ENCODE measurements at places on chromosomes 13 and 19.

DNA sequence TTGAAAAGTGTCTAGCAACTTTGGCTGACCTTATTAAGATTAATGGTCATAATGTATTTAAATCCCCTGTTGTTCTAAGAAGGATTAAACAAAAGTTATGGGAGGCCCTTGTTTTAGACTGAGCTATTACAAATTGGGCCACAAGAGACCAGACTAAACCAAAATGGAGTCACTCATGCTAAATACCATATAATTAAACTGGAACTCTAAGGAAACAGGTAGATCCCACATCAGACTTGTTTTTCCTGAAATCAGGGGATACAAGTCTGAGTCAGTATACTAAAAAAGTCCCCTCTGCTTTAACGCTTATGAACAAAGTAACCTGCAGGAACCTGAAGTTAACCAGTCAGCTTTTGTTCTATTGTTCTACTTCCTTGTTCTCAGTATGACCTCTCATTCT is 305.9 kb upstream of the SGCG start:
- no peak for DNase-seq

- no peak for DNase-seq
These were observed 20.6 kb downstream of the GRIN2D start for GRCh38 chr19:48413879-48414587.

DNA sequence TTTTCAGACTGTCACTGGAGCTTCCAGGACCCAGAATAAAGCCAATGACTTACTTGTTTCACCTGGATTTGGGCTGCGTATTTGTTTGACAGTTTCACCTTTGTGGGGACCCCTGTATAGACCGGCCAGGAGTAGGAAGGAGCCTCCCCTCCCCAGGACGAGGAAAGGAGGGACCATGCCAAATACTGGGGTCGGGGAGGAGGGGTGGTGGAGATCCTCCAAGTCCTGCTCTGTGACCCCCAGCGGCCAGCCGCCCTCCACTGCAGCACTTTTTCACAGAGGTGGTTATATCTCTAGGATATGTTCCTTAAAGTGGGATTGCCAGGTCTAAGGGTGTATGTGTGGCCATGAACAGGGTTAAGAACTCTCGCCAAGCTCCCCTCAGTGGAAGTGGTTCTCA is 25.7 kb upstream of the ZNF492 start:
- DNase-seq: no peak

GRCh38 chr13:68358294-68358705 is 1128.2 kb upstream of the PCDH9 start:
- DNase-seq: no peak

DNA sequence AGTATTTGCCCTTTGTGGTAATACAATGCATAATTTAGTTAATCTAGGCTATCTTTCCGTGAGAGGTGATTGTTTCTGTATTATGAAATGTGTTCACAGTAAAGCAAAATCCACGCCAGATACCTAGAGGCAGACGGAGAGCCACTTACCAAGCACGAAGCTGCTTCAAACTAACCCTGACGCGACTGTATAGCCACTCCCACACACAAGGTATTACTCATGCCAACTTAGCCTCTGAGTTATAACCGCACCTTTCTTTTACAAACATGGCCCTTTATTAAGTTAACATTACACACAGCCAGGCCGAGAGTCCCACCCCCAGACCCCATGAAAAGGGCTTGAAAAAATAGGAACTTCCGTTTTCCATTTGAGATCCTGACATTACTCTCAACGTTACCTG is 185.7 kb downstream of the ABCC4 start:
- DNase-seq: no peak

DNA sequence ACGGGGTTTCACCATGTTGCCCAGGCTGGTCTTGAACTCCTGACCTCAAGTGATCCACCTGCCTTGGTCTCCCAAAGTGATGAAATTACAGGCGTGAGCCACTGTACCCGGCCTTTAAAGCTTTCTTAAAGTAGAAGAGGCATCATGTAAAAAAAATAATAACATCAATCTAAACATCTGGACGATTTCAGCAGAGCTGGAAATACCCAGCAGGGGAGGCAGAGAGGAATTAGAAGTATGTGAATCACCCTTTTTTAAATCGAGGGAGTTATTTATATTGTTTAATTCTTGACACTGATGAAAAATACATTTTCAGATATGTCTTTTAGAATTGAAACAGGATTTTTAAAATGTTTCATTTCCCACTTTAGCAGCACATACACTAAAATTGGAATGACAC is 37.4 kb upstream of the MTIF3 start:
- no peak for DNase-seq

DNA sequence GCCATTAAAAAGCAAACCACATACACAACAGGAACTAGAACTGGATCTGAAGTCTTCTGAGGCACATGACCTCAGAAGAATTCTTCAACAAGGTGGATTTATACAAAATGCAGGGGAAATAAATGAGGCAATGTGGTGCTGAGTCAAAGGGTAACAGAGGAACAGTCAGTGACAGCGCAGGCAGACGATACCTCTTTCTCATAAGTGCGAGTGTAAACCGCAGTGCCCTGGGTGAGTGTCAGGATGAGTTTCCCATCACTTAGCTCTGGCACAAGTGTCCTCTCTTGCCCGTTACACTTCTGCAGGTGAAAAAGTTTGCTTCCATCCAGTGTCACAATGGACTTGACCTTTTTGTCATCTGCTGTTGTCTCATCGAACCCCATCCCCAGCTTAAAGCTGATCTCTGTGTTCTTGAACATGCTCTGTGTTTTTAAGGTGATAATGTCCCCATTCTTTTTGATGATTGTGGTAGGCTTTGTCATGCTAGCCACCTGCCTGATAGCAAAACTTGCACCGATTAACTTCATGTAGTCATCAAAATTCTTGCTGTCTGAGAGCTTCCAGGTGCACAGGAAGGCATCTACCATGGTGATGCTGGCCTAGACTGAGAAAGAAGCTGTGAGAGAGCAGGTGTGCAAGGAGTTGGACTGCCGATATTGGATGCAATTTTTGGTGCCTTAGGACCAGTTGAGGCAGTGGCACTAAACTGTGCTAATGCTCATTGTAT is 97.3 kb downstream of the AKAP11 start:
- DNase-seq: no peak

GRCh38 chr19:45716359-45717130 is 14.2 kb downstream of the FBXO46 start:
- DNase-seq: no peak

DNA sequence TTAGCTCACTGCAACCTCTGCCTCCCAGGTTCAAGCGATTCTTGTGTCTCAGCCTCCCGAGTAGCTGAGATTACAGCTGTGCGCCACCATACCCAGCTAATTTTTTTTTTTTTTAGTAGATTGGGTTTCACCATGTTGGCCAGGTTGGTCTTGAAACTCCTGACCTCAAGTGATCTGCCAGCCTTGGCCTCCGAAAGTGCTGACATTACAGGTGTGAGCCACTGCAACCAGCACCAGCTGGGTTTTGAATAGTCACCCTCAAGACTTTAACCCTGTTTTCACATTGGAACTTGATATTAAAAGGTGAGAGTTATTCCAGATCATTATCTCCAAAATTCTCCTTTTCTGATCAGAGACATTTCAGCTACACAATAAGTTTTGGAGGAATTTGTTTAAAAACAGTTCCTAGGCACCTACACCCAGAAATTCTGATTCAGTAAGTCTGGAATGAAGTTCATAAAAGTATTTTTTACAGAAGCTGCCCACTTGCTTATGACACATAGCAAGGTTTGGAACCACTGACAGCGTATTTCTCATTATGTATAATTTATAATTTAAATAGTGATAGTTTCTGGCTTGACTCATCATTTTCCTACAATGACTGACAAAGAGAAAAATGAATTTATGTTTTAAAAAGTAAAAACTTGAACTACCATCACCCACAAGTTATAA is 417.3 kb downstream of the DIAPH3 start:
- DNase-seq: no peak

GRCh38 chr13:28607187-28607955 is 51.6 kb upstream of the POMP start:
- no peak for DNase-seq

DNA sequence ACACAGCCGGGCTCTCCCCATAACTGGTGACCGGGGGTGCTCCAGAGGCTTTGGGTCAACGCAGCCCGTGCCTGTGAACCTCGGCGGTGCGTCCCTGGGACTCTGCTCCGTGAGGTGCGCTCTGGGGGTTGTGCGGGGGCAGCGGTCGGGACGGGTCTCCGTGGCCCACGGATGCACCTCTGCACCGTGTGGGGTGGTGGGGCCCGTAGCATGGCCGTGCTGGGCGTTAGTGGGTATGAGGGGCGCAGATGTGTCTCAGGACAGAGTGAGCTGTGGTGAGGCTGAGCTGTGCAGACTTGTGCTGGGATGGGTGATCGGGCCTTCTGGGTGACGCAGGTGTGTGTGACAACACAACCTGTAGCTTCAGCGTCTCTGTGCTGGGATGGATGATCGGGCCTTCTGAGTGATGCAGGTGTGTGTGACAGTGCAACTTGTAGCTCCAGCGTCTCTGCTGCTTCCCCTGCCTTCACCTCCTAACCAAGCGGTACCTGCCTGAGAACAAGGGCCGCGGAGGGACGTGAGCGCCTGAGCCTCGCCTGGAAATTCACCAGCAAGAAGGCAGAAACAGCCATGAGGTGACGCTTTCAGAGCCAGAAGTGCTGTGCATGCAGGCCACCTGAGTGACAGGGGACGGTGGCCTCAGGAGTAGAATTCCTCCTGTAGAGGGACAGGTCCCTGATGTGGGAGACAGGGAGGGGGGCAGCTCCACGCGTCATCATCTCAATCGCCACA is 599 bp downstream of the ZNF331 start:
- DNase-seq: no peak

DNA sequence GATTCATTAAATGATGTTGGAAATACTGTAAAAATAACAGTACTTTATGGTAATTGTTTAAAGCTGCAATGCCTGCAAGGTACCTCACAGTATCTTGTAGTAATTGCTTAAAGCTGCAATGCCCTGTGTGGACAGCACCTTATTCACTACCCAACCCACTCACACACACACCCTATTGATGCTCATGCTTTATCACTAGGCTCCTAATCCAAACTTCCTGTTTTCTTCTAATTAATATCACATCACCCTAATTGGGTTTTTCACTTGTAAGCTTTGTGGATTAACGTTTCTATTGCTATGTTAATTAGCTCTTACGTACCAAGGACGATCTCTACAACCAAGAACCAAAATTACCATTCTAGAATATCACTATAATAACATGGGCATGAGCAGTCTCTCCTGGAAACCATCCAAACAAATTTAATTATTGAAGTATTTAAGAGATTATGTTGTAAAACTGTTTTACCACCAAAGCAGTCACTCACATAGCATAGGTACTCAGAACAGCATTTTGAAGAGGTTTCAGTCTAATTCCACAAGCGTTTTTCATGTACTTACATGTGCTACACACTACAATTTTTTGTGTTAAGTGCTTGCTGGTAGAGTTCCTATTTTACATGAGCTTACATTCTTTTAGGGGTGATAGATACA is 303.8 kb downstream of the PCDH9 start:
- no peak for DNase-seq

GRCh38 chr13:112767506-112768471 is 78.0 kb downstream of the ATP11A start:
- DNase-seq: peak; percentile 72

DNA sequence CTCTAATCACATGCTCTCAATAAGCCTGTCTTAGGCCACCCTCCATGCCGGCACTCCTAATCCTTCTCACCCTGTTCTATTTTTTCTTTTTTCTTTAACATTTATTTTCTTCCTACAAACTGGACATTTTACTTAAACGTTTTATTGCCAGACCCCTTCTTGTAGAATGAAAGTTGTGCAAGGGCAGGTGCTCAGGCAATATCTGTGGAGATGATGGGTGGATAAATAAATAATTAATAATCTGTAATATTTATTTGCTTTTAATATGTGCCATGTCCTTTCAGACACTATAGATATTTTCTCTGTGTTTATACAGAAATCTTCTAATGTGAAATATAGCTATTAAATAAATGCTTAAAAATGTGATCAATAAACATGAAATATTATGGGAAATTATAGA is 815.7 kb upstream of the MIR17HG start:
- DNase-seq: no peak

DNA sequence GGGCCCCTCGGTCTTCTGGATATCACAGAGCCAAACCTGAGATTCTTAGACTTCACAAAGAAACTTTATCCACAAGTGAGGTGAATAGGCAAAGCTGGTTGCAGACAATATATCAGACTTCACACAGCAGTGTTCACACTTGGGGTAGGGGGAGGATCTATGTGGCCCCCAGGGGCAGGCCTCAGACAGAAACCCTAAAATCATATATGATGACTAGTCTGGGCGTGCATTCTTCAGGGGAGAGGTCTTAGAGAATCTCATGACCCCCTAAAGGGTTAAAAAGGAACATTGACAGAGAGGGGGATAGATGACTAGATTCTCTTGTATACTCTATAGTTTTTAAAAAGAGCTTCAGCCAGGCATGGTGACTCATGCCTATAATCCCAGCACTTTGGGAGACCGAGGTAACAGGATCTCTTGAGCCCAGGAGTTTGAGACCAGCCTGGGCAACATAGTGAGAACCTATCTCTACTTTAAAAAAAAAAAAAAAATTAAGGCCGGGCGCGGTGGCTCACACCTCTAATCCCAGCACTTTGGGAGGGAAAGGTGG is 2.8 kb downstream of the TYROBP start:
- no peak for DNase-seq

- no peak for DNase-seq
These were observed 411.7 kb downstream of the KCNRG start for GRCh38 chr13:50426927-50427326.

DNA sequence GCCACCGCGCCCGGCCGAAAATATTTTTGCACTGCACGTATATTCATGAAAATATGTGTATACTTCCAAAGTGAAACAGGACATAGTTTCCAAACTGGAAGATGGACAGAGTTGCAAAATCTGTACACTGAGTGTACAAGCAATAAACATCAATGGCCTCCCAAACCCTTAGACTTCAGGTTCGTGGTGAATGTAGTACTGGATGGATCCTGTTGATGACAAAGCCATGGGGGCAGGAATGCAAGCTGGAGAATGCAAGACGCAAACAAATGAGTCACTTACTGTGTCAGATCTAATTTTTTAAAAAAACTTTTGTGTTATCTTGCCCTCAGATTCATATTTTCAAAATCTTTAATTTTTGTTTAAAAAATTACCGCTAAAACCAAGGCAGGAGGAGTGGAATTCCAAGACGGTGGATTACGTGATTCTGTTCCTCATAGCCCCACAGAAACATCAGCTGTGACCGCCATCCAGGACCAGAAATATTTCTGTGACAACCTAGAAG is 12.7 kb upstream of the LILRA2 start:
- no peak for DNase-seq

- DNase-seq: no peak
These were observed 8.7 kb upstream of the ZNF444 start for GRCh38 chr19:56132316-56132822.

DNA sequence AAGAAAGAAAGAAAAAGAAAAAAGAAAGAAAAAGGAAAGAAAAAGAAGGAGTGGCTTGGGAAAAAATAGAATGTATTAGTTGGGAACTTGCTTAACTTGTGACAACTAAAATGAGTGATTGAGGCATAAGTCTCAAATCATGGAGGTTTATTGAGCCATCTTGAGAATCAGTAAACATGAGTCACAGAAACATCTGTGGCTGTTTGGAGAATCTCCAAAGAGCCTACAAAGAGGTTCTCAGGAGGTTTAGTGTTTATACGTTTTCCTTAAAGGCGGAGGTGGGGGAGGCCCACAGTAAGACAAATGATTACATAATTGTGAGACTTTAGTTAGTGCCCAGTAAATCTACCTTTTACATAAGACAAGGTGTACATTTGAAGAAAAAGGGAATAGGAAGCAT is 38.6 kb downstream of the WDR87 start:
- DNase-seq: no peak

- no peak for DNase-seq
These were observed 24.8 kb upstream of the LAIR1 start for GRCh38 chr19:54389553-54389952.
